ENCODE measurements at places on chromosomes 6 and 20.

GRCh38 chr6:41422161-41422560, 86.8 kb downstream of the NCR2 start:
- no peak for DNase-seq

GRCh38 chr6:16055852-16056251, 73.0 kb upstream of the MYLIP start:
- no peak for DNase-seq

- no peak for DNase-seq
These were observed 1.3 kb downstream of the GDAP1L1 start for GRCh38 chr20:44248410-44248759.

DNA sequence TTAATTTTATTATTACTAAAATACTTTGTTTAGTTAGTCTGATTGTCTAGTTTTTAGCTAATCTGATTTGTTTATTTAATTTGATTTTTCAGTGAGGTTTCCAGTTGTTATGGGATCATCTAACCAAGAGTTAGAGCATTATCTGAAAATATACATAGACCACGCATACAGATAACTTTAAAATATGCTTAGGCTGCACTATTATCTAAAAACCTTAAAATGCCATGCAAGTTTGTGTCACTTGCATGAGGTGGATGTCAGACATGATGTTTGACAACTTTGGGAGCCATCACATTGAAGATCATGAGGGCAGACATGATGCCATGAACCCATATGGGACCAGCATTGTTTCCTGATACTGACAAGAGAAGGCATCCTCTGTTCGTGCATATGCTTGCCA, 610.3 kb downstream of the KHDRBS2 start:
- DNase-seq: no peak

Data from choroid plexus epithelial cell (primary cell).